ENCODE measurements at places on chromosomes 1 and 21.

- no peak for DNase-seq
Measured at GRCh38 chr1:10515301-10515975, 40.7 kb downstream of the PEX14 start.

- DNase-seq = no peak
Measured at GRCh38 chr1:79043506-79043905, 37.0 kb upstream of the ADGRL4 start.

DNA sequence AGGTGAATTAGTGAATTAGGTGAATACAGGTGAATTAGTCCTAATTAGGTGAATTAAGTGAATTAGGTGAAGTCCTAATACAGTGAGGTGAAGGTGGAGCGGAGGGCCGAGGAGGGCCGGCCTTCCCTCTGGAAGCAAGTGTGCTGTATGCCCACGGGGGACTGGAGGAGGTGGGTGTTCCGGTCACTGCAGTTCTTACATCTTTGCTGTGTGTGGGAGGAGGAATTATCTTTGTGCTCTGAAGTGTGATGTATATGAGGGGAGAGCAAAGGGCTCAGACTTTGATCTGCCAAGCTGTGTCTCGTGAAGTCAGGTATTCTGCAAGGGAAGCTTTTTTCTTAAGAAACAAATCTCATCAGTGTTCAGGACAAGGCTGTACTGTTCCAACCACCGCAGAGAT is 45.4 kb downstream of the AGPAT3 start:
- DNase-seq = no peak

- peak; percentile 24 for DNase-seq
Measured at GRCh38 chr1:3695326-3696217, 43.3 kb downstream of the TP73 start.

- DNase-seq = no peak
Measured at GRCh38 chr1:203931953-203932352, 70.6 kb downstream of the SNRPE start.

GRCh38 chr1:207218512-207219362 is 102.7 kb upstream of the CD55 start:
- DNase-seq = no peak

- DNase-seq = no peak
Measured at GRCh38 chr1:10546896-10547295, 72.1 kb downstream of the PEX14 start.

DNA sequence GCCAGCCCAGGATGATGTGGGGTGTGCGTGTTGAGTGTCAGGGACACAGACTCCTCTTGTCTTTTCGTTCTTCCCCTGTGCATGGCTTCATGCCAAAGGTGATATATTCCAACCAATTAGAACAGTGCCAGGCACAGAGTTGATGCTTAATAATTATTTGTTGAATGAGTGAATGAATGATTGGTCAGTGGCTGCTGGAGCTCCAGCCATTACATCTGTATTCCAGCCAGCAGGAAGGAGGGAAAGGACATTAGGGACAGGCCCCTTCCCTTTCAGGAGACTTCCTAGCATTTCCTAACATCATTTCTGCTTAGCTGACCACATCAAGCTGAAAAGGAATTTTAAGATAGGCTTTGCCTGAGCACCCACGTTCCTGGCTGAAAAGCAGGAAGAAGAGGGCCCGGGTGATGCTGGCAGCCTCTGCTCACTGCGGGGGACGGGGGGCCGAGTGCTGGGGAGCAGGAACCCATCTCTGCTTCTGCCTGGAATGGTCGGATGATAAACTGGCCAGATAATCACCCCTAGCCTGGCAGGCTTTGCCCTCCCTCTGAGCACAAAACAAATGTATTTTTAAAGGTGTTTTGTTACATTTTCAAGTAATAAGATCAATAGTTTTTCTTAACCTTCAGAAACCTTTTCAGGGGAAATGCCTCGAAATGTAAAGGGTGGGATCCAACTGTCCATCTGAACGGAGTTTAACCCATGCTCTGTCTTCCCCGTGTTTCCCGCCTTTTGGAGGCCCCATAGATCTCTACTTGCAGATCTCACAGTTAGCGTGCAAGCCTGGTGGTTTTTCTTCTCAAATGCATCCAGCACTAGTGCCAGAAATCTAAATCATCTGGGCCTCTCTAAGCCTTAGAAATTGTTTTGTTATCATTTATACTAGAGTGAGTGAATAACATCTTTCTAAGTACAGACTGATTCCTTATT is 39.0 kb downstream of the SLC37A1 start:
- no peak for DNase-seq

DNA sequence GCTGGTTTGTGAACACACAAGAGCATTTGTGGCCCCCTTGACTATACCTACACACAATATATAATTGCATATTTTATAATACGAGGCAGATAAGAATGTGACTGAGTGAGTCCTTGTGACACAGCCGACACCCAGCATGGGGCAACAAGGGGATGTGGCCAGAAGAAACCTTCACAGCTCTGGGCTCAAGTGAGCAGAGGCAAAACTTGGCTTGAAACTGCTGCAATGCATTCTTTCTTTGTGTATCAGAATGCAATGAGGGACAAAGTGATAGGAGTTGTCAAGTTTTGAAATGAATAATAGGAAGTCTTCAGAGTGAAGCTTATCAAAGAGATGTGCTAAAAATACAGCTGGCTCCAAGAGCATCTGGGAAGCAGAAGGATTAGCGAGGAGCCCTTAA is 124.0 kb upstream of the C8B start:
- no peak for DNase-seq

GRCh38 chr1:169697755-169698154 is 13.7 kb downstream of the SELL start:
- DNase-seq = no peak

- DNase-seq = no peak
Measured at GRCh38 chr1:114551400-114551799, 30.0 kb downstream of the BCAS2 start.

- no peak for DNase-seq
Measured at GRCh38 chr1:212928323-212929291, 21.7 kb upstream of the VASH2 start.

DNA sequence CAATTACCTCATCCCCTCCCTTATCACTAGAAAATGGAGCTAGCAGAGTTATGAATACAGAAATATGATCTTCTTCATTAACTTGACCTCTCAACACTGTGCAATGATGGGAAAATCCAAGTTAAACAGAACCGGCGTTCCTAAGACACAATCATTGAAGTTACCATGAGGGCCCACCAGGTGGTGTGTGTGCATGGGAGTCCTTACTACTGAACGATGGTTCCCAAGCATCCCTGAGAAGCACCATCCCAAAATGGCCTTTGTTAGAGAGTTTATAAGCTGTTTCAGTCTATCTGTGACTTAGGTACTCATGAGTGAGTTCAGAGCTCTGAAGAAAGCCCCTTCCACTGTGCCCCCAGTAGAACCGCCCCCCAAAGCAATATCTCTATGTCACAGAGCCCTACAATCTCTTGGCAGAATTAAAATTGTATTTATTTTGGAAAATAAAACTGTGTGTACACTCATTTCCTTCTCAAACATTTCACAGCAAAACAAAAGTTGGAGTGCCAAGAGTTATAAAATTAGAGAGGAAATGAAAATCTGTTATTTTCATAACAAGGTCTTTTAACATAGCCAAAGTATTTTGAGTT is 56.8 kb downstream of the PLD5 start:
- DNase-seq = no peak

GRCh38 chr1:53349968-53350852 is 22.3 kb upstream of the LRP8 start:
- DNase-seq = no peak

- DNase-seq = no peak
Measured at GRCh38 chr21:43879348-43880110, 14.5 kb downstream of the AGPAT3 start.

- no peak for DNase-seq
Measured at GRCh38 chr1:85343213-85343611, 66.8 kb upstream of the BCL10 start.

Data from activated naive CD4-positive, alpha-beta T cell treated with Interleukin-2 at 50 U/mL for 16 hours (primary cell).